ENCODE measurements at places on chromosomes 16 and 17. TPM values are rescaled to one million over a fixed set of nuclear protein-coding genes. Genes with fewer than 3 reads are reported as not detected.

DNA sequence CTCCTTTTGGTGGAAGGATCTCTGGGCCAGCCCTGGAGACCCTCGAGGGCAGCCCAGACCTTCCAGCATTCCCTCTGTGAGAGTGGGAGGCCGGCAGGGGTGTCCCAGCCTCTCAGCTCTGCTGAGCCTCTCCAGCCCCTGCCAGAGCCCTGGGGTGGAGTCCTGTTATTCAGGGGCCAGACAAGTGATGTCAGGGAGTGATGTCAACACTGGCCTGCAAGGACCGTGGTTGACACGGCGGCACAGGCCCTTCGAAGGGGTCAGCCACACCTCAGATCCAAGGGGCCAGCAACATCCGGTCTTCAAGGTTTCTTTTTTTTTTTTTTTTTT is 231.2 kb downstream of the KATNIP start:
- no peak overlapping the region for H3K4me3 ChIP-seq
- no peaks in the 10 kb centered on the region for H3K36me3 ChIP-seq
- H3K4me1 ChIP-seq, result no peaks in the 10 kb centered on the region
- H3K27me3 ChIP-seq, result no peaks in the 10 kb centered on the region
- H3K27ac ChIP-seq, result no peak overlapping the region

DNA sequence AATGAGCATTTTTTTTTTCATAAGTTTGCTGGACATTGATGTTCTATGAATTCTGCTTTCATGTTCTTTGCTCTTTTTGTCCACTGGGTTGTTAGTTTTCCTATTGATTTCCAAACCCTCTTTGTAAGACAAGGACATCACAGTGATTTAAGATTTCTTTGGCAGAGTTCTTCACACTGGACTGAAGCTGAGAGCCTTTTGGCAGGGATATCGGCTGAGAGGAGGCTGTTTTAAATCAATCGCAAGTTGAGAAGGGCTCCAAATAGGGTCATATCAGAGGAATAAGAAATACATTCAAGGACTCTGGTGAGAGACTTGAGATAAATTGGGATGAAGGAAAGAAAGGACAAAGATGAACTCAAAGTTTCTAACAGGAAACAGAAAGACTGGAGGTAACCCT is 165.8 kb upstream of the AXIN2 start:
- no peak for DNase-seq
- no peaks in the 10 kb centered on the region for H3K27me3 ChIP-seq
- no peak overlapping the region for H3K4me3 ChIP-seq
- no peak overlapping the region for H3K27ac ChIP-seq

GRCh38 chr17:7716901-7717755 is at the start of gene DNAH2:
Gene DNAH2, plus strand, starts transcription at chr17:7717744. Its CDS starts 1,991 bp downstream, at chr17:7719735.
- H3K36me3 ChIP-seq, result no peaks in the 10 kb centered on the region
- H3K27ac ChIP-seq, result no peak within 1 kb of the TSS
- peaks cover 3% of the 10 kb centered on the region for H3K4me1 ChIP-seq
- peaks cover 47% of the 10 kb centered on the region for H3K27me3 ChIP-seq
- DNase-seq, result peak; percentile 19
- peak within 1 kb of the TSS; percentile 63 for H3K4me3 ChIP-seq

GRCh38 chr16:53946746-53947386 is 242.9 kb downstream of the FTO start:
- H3K4me3 ChIP-seq, result no peak overlapping the region
- H3K27me3 ChIP-seq, result no peaks in the 10 kb centered on the region
- no peaks in the 10 kb centered on the region for H3K36me3 ChIP-seq

- no peaks in the 10 kb centered on the region for H3K27me3 ChIP-seq
- H3K36me3 ChIP-seq, result no peaks in the 10 kb centered on the region
- DNase-seq, result peak; percentile 38
- no peak overlapping the region for H3K4me3 ChIP-seq
- no peak overlapping the region for H3K27ac ChIP-seq
These were observed 7.9 kb upstream of the LLGL1 start for GRCh38 chr17:18217412-18218015.

GRCh38 chr16:67024384-67025209 is 4.4 kb upstream of the CBFB start:
- H3K4me1 ChIP-seq, result peaks cover 7% of the 10 kb centered on the region
- DNase-seq, result no peak
- H3K27ac ChIP-seq, result no peak overlapping the region
- H3K27me3 ChIP-seq, result no peaks in the 10 kb centered on the region
- H3K4me3 ChIP-seq, result no peak overlapping the region

GRCh38 chr16:8851761-8852403 is 16.9 kb downstream of the CARHSP1 start:
- H3K4me1 ChIP-seq, result peaks cover 7% of the 10 kb centered on the region
- no peak for DNase-seq
- H3K27ac ChIP-seq, result no peak overlapping the region
- H3K27me3 ChIP-seq, result no peaks in the 10 kb centered on the region
- no peak overlapping the region for H3K4me3 ChIP-seq
- no peaks in the 10 kb centered on the region for H3K36me3 ChIP-seq

- peak overlapping the region; percentile 5 for H3K4me3 ChIP-seq
- peak overlapping the region; percentile 33 for H3K27ac ChIP-seq
- H3K27me3 ChIP-seq, result no peaks in the 10 kb centered on the region
- DNase-seq, result no peak
These were observed 120.5 kb downstream of the ZFHX3 start for GRCh38 chr16:72927199-72928089.

GRCh38 chr17:57675427-57676387 is 69.4 kb downstream of the CCDC182 start:
- no peak overlapping the region for H3K4me3 ChIP-seq
- H3K36me3 ChIP-seq, result no peaks in the 10 kb centered on the region
- DNase-seq, result no peak
- H3K27me3 ChIP-seq, result no peaks in the 10 kb centered on the region

DNA sequence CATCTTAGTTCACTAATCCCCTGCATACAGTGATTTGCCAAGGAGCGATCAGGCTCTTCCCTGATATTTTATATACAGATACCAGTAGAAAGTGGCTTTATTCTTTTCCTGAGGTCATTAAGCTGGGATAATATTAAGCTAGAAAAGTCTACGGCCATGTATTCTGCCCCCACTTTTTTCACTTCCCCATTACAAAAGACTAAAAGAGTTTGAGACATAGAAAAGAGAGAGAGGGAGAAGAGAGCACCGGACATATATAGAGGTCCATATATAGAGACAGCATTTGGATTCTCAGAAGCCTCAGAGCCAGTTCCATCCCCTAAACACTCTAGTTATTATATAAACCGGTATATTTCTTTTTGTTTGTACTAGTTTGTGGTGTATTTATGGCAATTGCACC is 166.5 kb upstream of the ANKFN1 start:
- H3K27ac ChIP-seq, result no peak overlapping the region
- no peak for DNase-seq
- no peak overlapping the region for H3K4me3 ChIP-seq
- H3K4me1 ChIP-seq, result no peaks in the 10 kb centered on the region
- H3K36me3 ChIP-seq, result no peaks in the 10 kb centered on the region

The ZACN gene
- total RNA-seq, result not detected

The CDT1 gene
- 0.42 TPM for total RNA-seq

The STAC2 gene
- not detected for total RNA-seq

The DYNLRB2 gene
- not detected for total RNA-seq

The KRT12 gene
- not detected for total RNA-seq

The FOXO3B gene
- 5.6 TPM for total RNA-seq

The EPX gene
- total RNA-seq, result not detected

The ODAD4 gene
- not detected for total RNA-seq
